ENCODE measurements at places on chromosomes 5 and 9.
A peak's percentile ranks its signal among the peaks of the same experiment; 100 is the strongest.

DNA sequence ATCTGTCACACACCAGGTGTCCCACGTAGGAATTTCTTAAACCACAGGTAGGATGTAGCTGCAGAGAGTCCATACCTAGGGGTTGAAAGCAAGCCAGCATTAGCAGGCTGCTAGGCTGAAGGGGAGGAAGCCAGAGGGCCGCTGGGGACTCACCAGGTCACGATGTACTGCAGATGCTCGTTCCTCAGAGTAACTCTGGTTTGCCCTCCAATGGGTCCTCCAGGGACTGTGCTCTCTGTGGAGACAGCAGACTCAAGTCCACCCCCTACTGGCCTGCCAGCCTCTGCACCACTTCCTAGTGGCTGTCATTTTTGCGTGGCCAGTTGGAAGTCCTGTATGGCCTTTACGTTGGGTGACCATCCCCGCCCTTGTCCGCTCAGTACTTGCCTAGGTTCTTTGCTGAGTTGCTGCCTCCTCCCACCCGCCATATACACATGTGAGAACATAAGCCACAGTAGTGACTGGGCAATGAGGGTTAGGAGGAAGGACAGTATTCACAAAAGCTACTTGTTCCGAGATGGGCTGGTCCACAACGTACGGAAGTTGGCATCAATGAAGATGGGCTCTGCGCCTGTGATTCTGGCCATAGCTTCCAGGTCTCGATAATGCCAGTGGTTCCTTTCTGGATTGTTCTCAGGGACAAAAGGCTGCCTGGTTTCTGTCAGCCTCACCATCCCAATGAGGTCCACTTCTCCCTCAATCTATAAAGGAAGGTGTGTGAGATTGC is 4.1 kb downstream of the RPL7A start:
- DNase-seq = peak; percentile 81

DNA sequence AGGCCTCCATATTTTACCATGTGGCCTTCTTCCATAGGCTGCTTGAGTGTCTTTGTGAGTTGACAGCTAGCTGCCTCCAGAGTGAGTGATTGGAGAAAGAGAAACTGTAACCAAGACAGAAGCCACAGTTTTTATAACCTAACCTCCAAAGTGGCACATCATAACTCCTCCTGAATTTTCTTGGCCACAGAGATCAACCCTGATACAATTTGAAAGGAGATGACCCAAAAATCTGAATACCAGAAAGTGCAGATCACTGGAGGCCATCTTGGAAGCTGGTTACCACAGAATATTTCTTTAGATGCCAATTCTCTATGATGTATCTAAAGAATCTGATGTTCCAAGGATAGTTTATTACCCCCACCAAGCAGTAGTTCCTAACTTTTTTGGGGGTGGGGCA is 254.3 kb upstream of the PDE4D start:
- no peak for DNase-seq

DNA sequence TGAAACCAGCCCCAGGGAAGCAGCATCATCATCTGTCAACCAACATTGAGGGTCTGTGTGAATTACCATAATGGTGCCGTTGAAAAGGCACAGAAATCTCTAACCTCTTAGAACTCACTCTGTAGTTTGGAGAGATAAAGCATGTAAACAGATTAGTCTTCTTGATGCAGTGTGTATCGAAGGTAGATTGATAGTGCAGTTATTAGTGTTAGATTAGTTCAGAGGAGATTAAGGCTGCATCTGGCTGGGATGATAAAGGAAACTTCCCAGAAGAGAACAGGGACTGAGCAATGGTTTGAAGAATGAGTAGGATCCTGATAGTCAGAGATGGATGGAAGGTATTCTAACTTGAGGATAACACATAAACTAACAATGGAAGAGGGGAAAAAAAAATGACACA is 651.5 kb downstream of the TLE1 start:
- no peak for DNase-seq

- no peak for DNase-seq
Observed at GRCh38 chr5:150206098-150206778, 16.4 kb downstream of the SLC6A7 start.

DNA sequence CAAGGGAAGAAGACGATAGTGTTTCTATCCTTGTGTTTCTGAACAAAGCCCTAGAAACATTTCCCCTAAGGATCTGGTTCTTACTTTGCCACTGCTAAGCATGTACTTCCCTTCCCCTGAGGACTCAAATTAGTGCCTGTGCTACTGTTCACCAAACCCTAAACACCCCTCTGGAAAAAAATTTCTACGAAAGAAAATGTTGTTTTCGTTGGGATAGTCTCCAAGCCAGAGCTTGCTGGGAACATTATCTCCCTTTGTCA is 294.6 kb downstream of the BNC2 start:
- DNase-seq = no peak

DNA sequence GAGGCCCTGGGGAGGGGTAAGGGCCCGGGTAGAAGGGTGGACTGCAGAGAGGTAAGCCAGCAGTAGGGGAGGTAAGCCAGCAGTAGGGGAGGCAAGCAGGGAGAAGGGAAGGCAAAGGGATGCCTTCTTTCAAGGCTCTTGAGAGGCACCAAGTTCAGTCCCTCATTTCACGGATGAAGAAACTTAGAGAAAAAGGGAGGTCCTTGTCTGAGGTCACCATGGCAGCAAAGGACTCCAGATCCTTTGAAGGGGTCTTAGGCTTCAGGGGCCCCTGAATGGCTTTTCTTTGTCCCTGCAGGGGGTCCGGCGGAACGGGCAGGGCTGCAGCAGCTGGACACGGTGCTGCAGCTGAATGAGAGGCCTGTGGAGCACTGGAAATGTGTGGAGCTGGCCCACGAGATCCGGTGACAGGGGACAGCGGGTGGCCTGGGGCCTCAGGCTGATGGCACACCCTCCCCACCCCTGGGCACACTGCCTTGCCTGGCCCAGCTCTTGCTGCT is 42.6 kb downstream of the RGS3 start:
- no peak for DNase-seq

- peak; percentile 39 for DNase-seq
Observed at GRCh38 chr9:88387552-88388202, 567 bp upstream of the SPIN1 start.
